ENCODE measurements at places on chromosomes 2 and 18.

- no peak for DNase-seq
Observed at GRCh38 chr2:5673145-5674025, 18.8 kb upstream of the SOX11 start.

DNA sequence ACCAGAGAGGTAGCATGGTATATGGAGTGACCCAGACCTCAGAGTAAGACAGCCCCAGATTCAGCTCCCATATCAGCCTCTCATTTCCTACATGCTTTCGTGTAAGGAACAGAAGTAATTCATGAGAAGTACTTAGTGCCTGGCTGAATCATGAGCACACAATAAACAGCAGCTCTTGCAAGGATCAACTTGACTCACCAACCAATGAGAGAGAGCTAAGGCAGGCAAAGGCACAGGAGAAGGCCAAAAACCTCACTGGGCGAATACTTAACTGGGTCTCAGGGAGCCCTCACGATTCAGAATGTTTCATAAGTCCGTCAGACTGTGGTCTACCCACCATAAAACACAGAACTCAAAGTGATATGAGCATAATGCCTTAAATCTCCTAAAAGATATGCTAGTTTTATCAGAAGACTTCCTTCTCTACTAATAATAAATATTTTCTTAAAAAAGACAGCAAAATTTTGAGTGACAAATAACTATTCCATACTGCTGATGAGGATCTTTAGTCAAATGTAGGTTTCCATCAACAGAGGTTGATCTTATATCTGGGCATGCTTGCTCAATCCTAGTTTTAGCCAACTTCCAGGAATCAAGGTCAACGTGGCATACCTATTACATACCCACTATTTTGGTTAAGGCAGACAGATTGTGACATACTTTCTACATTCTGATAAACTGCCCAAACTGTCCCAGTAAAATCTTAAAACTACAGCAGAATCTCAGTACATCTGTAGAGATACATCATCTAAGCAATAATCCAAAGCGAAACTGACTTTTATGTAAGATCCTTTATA is 34.9 kb downstream of the IMMT start:
- no peak for DNase-seq

- DNase-seq, result no peak
Observed at GRCh38 chr18:22900558-22901238, 32.4 kb upstream of the RBBP8 start.

- no peak for DNase-seq
Observed at GRCh38 chr2:220811115-220811514, 761.0 kb downstream of the EPHA4 start.

All from stimulated activated naive CD8-positive, alpha-beta T cell treated with anti-CD3 and anti-CD28 coated beads, Interleukin-15, Interleukin-2, amounts not matched to agents 100 U/mL and 50 U/mL, for 24 hours (primary cell).